Bone marrow (tissue), 2 donors: ENCODE measurements at places on chromosomes 2 and 18.

GRCh38 chr2:121419081-121419699 lies 111.5 kb upstream of the RNU4ATAC start:
- DNase-seq = no peak

DNA sequence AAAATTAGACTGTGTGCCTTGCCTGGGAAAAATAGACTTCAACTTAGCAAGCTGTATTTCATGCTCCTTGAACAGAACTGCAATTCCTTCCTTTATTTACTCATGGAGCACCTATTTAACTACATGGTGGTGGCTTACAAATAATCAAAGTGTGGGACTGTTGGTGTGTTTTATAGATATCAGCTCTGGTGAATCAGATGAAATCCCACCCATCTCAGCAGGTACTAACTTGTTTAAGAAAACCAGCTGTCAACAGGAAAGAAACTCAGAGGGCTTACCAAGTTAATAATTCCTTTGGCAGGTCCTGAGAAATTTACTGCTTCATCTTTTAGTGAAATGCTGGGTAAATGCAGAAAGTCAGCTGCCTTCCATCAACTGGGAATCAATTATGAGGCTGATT lies 830.6 kb downstream of the SLC4A3 start:
- DNase-seq = no peak

GRCh38 chr2:60857056-60857455 lies 24.3 kb upstream of the REL start:
- no peak for DNase-seq

DNA sequence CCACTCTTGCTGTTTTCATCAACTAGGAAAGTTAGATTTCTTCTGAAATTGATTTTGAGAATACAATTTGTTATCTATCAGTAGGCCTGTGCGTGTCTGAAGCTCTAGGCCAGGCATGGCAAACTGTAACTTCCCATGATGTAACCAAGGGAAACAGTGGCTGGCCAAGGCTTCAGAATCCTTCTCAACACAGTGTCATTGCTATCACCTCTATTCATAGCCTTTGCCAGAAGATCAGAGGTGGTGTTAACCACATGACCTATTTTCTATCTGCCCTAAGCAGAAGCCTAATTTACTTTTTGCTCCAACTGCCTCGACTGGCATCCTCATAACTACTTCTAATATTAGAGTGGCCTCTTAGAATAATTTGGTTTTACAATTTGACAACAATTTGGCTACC lies 2.5 kb downstream of the ITGB6 start:
- DNase-seq = no peak

- no peak for DNase-seq
Measured at GRCh38 chr2:179594268-179595112, 266.9 kb downstream of the ZNF385B start.

- no peak for DNase-seq
Measured at GRCh38 chr2:26074676-26075075, 40.8 kb downstream of the RAB10 start.

DNA sequence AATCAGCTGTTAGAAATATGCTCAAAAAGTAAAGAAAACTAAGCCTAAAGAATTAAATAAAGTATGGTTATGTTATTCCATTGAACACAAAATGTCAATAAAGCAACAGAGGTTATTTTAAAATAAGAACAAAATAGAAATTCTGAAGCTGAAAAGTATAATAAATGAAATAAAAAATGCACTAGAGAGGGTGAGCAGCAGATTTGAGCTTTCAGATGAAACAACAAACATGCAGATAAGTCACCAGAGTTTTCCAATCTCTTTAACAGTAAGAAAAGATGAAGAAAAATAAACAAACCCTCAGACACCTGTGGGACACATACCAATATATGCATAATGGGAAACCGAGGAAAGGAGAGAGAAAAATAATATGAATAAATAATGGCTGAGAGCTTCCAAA lies 70.3 kb upstream of the SLC9A2 start:
- no peak for DNase-seq

DNA sequence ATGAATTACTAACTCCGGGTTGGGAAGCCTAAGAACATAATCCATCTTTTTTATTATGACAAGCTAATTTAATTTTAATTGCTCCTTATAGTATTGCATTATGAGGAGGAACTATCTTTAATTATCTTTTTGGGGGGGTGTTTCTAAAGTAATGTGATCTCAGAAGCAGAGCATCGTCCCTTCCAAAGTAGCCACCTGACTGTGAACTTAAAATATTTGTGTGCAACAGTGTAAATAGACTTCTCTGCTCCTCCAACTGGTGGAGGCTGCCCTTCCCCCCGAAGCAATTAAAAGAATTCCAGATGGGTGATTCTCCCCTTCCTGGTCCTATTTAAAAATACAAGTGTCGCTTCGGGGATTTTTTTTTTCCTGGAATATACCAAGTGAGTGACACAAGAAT lies 55.7 kb downstream of the TCF7L1 start:
- DNase-seq = no peak

DNA sequence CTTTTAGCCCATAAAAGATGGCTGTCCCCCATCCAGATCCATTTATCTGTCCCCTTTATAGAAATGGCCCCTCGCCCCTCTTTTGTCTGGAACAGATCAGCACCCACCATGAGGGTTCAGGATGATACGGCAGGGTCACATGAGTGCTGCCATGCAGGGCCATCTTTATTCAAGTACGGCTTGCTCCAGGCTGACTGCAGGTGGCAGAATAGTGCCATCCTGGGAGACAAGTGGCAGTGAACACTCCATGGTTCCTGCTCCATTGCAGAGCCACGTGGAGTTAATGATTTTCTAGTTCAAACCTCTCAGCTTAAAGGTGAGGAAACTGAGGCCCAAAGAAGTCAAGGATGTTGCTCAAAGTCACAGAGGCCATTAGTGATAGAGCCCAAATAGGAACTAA lies 180.6 kb downstream of the CLIP4 start:
- DNase-seq = no peak

GRCh38 chr2:113079131-113079530 lies 11.4 kb downstream of the IL1F10 start:
- DNase-seq = no peak

GRCh38 chr18:47591429-47591828 lies 339.0 kb downstream of the SMAD2 start:
- DNase-seq = no peak

DNA sequence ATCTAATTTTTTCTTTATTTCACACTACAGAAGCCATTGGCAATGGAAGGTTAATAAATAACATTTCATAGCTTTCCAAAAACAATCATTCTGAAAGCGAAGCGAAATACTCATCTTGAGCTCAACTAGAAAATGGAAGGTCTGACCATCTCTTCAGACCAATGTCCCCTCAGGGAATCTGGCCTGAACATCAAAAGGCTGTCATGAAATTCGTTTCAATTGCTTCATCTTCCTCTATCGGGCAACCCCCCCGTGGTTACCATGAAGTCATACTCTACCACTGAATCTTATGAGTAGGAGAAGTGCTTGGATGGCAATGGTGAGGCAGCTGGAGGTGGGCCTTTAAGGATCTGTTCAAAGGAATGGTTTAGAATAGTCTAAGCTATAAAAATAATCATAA lies 22.9 kb upstream of the CYTIP start:
- no peak for DNase-seq

- DNase-seq = no peak
Measured at GRCh38 chr2:196159221-196159892, 12.0 kb downstream of the STK17B start.

- DNase-seq = no peak
Measured at GRCh38 chr2:140593132-140593531, 1537.7 kb downstream of the LRP1B start.

DNA sequence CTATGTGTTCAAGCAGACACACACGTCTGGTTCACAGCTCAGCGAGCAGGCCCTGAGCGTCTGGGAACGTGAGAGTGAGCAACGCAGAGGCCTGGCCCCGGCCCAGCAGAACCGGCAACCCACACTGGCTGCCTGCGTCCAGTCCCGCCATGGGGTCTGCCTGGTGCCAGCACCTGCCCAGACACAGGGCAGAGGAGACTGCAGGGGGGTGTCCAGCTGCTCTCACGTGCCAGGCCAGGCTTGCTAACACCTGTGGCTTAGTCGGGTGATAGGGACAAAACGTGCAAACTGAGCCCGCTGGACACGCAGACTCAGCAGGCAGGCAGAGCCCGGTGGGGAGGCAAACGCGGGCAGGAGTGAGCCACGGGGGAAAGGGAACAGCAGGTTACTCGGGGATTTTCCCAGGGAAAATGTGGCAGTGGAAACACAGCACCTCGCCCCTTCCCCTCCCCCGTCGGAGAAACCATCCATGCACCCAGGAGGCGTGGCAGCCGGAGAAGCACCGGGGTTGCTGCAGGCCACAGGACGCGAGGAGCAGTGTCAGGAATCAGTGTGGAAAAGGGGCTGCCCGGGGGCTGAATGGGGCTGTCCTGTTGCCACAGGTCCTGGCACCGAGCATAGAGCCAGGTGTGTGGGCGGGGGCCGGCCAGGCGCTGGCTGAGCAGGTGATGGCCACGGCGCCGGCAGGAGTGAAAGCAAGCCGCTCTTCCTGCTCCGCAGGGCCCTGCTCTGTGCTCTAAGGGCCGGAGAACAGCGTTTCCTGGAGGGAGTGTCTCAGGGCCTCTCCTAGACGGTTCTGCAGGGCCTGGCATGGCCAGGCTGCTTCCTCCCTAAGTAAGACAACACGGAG lies 154.7 kb downstream of the HDAC4 start:
- no peak for DNase-seq

DNA sequence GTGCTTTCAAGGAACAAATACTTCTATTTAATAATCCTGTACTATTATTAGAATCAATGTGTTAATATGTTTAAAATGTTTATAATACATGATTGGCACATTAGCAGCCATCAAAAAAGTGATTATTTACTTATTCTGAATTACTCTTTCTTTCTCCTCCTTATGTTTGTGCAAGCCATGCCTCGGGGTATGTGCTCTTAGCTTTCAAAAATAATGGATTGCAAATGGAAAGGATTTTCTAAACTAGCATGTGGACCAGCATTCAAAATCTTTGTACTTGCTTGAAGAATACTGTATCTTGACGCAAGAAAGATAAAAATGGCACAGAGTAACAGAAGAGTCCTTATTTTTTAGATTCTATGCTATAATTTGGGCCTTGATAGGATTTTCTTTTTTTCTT lies 156.5 kb downstream of the CDH7 start:
- no peak for DNase-seq

GRCh38 chr2:46985512-46985911 lies 69.9 kb upstream of the MCFD2 start:
- DNase-seq = peak; percentile 16

GRCh38 chr2:157498483-157498882 lies 54.6 kb upstream of the CYTIP start:
- no peak for DNase-seq

GRCh38 chr18:394987-395362 lies 105.5 kb downstream of the COLEC12 start:
- DNase-seq = no peak

DNA sequence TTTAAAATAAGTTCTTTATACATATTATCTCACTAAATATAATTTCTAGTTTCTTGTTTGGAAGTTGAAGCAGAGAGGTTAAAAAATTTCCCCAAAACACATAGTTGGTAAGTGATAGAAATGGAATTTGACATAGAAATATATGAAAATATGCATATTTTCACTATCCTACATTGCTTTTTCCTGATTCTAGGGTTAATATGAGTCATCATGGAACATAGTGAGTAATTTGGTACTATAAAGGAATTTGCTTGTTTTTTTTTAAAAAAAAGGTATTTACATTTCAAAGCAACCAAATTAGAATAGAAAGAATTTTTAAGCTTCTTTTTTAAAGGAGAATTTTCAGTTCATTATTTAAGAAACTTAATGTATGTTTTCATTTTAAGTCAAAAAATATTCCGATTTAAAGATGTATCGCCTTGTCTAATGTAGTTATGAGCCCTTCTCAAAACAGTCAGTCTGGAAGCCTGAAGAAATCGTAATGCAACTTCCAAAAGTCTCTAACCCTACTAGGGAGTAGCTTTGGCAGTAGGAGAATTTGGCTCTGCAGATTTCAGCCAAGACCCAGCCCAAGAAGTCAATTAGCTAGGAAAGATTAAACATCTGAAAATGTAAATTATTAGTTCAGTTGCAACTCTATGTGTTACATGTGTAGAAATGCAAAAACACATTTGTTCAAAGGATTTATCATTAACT lies 147.3 kb downstream of the RDH14 start:
- no peak for DNase-seq

DNA sequence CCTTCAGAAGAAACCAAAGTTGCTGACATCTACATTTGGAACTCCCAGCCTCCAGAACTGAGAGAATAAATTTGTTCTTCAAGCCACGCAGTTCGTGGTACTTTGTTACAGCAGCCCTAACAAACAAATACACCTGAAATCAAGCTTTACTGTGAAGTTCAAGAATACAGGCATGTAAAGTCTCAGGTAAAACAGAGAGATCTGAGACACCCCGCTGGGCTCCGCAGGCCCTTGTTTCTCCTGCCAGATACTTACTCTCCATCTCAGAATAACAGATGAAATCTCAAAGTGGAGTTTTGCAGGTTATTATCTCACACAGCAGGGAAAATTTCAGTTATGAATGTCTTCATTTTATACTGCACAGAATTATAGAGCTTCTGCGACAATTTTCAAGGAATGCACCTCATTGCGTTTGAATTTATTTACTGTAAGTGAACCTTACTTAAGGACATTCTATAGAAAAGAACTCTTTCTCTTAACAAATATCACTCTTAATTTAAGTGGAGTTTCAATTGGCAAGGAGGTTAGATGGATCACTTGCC lies 492.4 kb upstream of the LRATD1 start:
- DNase-seq = no peak

GRCh38 chr18:36130883-36131653 lies 1.4 kb downstream of the ELP2 start:
- no peak for DNase-seq

GRCh38 chr18:34261865-34262780 lies 37.4 kb upstream of the NOL4 start:
- no peak for DNase-seq

DNA sequence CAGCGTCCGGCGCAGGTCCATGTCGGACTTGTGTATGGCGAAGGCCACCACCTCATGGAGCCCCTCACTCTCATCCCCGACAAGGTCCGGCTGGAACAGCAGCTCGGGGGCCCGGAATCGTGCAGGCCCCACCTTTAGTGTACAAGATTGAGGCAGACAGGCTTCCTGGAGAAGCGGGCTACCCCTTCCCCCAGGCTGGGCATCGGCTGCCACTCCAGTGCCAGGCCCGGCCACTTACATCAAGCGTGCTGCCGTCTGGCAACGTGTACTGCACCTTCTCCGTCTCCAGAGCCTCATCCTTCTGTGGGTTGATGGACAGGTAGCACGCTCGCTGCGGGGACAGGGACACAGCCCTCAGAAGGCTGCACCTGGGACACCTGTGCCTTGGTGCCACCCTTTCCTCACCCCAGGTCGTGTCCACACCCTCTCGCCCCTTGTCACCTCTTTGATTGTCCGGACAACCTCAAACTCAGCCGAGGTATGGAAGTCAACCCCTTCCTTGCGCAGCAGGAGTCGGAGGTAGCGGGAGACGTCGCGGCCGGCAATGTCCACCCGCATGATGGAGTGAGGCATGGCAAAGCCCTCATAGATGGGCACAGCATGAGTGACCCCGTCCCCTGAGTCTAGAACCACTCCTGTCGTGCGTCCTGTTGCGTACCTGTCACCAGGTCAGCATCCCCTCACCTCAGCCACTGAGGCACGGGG lies 5.7 kb downstream of the ACTR1B start:
- DNase-seq = no peak

- no peak for DNase-seq
Measured at GRCh38 chr18:73153271-73153670, 285.5 kb upstream of the NETO1 start.
